Fibroblast of upper back skin (primary cell): ENCODE measurements at places on chromosomes 7 and 10.
A peak's percentile ranks its signal among the peaks of the same experiment; 100 is the strongest.

DNA sequence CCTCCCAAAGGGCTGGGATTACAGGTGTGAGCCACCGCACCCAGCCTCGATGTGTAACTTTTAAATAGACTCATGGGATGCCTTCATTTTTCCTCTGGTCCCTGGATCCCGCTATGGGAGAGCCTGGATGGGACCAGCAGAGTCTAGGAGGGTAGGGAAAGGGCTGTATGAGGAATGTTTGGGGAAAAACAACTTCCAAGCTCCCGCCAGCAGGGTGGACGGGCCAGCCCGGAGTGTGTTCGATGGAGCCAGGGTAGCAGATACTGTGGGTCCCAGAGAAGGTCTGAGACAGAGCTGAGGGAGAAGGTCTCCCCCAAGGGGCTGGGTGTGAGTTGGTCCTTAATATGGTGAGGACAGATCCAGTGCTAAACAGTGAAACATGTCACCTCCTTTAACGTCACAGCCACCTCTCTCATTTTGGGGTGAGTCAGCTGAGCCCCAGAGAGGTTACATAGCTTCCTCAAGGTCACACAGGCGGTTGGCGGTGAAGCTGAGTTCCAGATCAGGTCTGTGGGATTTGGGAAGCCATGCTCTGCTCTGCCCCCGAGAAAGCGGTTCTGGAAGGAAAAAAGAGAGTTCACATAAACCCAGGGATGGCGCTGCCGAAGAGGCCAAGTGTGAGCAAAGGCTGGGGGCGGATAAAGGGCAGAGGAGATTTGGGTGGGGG, 66.4 kb downstream of the MYL10 start:
- DNase-seq, result no peak

GRCh38 chr10:804787-805619, 115.5 kb upstream of the DIP2C start:
- DNase-seq, result no peak

- peak; percentile 68 for DNase-seq
Measured at GRCh38 chr7:95322396-95322795, 1.9 kb downstream of the PON1 start.

GRCh38 chr10:55058800-55059199, 257.8 kb upstream of the PCDH15 start:
- DNase-seq, result no peak

DNA sequence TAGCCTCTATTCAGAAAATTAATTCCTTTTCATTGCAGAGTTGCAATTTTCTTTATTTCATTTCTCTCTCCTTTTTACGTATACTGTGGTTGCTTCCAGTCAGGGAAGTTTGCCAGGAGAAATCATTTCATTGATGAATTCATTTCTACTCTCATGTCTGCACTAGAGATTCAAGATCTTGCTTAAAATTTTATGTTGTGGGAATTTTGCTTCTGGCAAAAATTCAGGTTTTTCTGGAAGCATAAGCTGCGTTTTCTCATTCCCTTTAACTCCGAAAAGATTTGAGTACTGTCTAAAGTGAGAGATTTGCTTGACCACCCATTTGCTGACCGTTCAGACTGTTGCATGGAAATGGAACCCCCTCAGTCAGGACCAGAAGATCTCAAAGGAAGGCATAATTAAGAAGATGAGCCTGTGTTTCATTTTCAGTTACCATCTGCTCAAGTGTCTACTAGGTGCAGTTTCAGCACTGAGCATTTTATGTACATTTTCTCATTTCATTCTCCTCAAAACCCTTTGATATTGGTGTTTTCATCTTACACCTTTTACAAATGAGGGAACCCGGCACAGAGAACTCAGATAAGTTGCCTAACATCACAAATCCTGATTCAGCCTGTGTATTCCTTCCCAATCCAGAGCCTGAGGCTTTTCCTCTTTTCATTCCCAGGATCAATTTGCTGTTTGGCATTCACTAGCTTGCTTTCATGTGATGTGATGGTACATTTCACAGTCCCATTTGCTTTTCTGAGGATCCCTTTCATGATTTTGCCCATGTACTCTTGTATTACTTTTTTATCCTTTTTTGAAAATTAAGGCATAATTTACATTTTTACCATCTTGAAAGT, 3.9 kb downstream of the PTPRZ1 start:
- no peak for DNase-seq

DNA sequence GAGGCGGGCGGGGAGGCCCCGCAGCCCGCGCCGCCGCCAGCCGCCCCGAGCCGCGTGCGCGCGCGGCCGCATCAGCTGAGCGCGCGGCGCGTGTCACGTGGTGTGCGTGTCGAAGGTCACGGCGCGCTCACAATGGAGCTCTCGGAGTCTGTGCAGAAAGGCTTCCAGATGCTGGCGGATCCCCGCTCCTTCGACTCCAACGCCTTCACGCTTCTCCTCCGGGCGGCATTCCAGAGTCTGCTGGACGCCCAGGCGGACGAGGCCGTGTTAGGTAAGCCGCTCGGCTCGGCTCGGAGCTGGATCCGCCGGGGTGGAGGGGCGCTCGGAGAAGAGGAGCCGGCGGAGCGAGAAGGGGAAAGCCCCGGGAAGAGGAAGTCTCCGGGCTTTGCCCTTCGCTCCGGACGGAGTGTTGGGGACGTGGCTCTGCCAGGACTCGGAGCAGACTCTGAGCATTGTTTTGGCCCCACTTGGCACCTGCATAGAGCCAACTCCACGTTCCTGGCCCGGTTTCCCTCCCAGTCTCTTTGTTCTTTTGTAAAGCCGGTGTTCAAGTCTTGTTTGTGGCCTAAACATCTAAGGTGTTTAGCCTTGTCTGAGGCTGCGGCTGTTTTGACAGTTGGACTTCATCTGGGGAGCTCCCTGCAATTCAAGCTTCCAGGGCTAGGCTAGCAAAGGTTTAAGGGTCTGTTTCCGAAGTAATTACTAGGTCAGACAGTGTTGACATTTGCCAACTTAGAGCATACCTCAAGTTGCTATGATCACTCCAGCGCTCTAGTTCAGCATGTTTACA, at the start of gene COMMD3:
TSS of gene COMMD3 (plus strand) at position 103 of the 790 bp plus-strand sequence. CDS start at position 133, 30 bp downstream.
- DNase-seq, result peak; percentile 85

DNA sequence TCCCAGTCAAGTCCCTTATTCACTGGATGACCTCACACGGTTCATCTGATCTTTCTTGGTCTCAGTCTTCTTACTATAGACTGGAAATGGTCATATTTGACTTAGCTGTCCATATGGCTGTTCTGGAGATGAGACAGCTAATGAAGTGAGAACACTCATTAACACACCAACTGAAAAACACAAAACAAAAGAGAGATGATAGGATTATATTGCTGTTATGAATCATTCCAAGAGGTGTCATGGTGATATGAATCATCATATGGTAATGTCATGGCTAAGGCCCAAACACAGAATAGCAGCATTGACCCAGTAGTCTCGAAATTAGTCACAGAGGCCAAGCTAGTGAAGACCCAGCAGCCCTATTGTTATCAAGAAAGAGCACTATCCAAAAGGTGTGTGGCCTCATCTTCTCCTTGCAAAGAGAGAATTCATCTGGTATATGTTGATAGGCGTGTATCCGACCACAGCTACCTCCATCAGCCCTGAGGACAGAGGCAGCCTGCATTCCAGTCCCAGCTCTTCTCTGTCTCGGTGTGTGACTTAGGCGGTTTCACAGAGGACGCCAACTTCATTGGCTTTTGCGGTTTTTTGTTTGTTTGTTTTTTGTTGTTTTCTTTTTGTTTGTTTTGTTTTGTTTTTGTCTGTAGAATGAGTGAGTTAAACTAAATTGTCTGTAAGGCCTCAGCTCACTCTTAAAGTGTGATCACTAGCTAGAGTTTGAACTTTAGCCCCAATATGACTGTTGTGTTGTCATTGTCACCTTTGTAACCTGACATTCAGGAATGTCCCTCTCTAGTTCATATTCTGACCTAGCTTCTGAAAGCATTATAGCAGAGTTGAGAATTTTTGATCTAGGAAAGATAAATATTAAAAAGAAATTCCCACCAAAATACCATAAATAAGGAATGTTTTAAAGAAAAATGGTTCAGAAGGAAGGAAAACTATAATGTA, 97.4 kb upstream of the PDCD4 start:
- DNase-seq, result peak; percentile 65
